NCI-H1105 treated with DMSO at 0.1 percent for 48 hours (cell line): ENCODE measurements at places on chromosomes 1 and 21.

DNA sequence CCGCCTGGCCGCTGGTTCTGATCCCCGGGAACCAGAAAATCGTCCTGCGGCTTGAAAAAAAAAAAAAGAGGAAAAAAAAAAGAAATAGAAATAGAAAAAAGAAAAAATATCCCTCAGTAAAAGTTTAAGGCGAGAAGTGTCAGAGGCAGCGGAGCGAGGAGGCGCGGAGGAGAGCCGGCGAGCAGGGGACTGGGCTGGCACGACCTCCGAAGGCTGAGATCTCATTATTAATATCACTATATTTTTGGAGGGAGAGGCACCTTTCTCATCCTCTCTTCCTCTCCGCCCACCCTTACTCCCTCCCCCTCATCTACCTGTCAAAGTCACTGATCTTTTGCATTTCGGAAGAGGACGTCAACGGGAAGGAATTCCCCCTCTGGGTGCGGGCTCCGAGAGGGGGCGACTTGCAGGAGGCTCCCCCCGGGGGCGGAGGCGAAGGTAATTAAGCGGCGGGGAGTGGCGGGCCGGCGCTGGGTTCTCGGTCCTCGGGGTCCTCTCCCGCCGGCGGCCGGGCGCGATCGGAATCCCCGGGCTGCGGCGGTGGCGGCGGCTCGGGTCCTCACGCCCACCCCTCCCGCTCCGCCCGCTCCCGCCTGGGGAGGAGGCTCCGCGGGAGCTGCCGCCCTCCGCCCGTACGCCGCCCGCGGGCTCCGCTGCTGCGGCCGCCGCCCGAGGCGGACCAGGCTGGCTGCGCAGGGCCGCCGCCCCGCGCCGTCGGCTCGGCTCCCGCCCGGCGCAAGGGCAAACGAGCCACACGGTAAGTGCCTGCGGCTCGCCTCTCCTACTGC is at the start of gene NTNG1:
NTNG1 (plus strand) TSS at position 337 of the 788 bp plus-strand sequence.
- DNase-seq: peak; percentile 52

GRCh38 chr1:60569189-60569588 is 495.6 kb upstream of the C1orf87 start:
- no peak for DNase-seq

DNA sequence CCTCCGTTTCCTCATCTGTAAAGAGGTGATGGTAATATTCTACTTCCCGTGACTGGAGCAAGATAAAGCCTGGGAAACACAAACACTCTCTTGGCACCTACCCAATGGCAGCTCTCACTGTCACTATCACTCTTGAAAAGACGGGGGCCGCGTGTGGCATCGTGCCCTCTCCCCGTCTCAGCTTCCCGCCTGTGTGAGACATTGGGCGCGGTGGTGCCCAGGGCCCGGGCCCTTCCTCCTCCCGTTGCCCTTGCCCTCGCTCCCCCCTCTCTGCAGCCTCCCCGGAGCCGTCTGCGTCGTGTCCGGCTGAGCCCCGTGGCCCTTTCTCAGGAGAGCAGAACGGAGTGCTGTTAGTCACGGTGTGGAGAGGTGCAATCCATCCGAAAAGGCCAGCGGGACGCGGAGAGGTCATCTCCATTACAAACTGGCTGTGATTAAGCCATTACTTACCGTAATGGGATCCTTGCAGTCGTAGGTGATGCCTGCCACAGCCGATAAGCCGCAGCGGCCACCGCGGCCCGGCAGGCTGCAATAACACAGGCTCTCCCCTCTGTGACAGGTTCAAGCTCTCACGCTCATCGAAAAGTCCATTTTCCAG is 156.4 kb upstream of the ZC3H12A start:
- no peak for DNase-seq

DNA sequence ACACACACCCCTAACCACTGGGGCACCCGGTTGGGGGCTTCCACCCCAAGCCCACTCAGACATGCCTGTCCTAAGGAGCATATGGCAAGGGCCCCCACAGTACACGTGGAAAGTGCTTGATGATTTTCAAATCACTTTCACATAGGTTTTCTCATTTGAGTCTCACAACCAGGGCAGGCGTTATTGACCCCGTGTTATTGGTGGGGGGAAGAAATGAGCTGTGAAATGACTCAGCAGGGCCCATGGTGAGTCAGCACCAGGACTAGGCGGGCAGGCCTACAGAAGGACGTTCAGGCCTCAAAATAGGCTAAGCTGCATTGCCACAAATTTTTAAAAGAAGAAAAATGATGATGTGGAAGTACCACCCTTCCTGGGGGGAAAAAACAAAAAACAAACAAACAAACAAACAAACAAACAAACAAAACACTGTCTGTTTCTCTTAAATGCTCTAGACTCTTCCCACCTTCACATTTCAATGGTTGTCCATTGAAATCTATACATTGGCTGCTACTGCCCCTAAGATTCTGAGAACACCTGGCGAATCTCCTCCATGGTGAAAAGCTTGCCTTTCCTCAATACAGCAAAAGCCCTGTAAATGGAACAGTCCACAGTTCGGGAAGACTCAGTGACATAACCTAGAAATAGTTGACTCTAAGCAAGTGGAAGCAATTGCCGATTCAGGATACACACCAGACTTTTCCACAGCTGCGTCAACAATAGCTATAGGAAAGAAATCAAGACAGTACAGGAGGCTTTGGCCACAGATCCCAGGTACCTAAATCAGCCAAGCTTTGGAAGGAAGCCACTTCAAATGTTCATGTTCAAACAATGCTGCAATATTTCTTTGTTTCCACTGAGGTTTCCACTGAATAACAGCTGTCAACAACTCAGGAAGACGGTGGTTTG is 234.7 kb downstream of the TOMM20 start:
- peak; percentile 57 for DNase-seq

- no peak for DNase-seq
Measured at GRCh38 chr21:16194788-16195537, 465.2 kb downstream of the USP25 start.

GRCh38 chr1:238738892-238739291 is 647.5 kb upstream of the CHRM3 start:
- no peak for DNase-seq

DNA sequence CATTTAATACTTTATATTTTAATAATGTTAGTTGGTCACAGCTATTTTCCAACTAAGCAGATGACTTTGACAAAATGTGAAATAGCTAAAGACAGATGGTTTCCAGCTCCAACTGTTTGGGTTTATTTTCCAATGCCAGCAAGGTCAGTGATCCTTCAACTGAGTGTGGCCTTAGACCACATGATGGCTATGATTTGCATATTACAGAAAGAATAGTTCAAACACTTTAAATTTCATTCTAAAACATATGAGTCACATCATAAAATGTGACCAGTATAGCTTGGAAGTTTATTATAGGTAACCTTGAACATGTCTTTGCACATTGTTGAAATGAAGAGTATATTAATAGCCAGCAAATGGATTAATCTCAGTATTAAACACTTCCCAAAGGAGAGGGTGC is 454.0 kb upstream of the C1orf87 start:
- no peak for DNase-seq

- DNase-seq: no peak
Measured at GRCh38 chr21:41857771-41858300, 21.3 kb downstream of the PRDM15 start.

- no peak for DNase-seq
Measured at GRCh38 chr21:44548922-44549321, 2.4 kb downstream of the KRTAP10-2 start.

- DNase-seq: no peak
Measured at GRCh38 chr1:198601936-198602889, 36.6 kb upstream of the PTPRC start.

DNA sequence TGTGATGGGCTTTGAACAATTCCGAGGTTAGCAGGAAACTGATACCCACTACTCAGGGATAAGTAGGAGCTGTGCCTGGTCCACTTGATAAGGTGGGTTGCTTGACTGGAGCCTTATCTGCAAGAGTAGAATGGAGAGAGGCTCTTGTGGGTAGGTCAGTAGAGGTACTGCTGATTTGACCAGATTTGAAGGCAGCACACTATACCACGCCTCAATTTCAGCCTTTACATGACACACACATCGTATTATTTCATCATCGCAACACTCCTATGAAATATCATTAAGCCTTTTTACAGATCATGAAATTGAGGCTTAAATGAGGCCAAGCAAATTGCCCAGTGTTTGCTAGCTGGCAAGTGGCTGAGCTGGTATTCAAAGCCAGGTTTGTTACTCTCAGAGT is 69.6 kb downstream of the KCNJ15 start:
- DNase-seq: no peak

- no peak for DNase-seq
Measured at GRCh38 chr1:183569141-183569540, 21.1 kb downstream of the NCF2 start.

DNA sequence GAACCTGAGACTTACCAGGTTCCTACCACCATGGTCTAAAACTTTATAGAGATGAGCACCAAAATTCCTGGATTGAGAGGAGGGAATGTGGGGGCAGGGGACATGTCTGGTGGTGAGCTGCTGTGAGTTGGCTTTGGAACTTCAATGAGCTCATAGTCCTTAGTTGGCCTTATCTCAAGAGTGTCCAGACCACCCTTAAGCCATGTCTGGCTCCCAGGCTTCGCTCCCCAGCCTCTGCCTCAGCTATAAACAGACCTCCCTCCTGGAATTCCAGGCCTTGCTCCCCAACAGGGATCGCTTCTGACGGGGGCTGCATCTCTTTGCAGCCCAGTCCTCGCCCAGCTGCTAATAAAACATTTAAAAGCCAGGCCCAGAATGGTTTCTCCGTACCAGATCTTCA is 19.5 kb downstream of the ATF3 start:
- DNase-seq: no peak

GRCh38 chr1:221641811-221642210 is 100.1 kb downstream of the DUSP10 start:
- no peak for DNase-seq

- DNase-seq: peak; percentile 55
Measured at GRCh38 chr1:111747282-111747734, 8.1 kb upstream of the INKA2 start.

GRCh38 chr1:162627662-162628296 is 4.5 kb upstream of the DDR2 start:
- peak; percentile 53 for DNase-seq

DNA sequence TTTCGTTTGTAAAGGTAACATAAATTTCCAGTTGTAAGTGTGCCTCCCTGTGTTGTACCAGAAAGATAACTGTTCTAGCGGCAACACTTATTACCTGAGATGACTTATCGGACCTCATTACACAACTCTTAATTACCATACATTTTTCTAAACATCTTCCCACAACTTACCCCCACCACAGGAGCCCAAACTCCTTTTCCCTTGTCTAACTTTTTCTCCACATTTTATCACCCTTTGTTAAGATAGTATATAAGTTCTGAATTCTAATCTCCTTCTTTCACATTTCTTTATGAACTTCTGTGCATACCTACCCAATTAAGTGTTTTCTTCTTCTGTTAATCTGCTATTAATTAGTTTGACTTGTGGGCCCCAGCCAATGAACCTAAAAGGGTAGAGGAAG is 143.7 kb upstream of the CAMK1G start:
- no peak for DNase-seq

DNA sequence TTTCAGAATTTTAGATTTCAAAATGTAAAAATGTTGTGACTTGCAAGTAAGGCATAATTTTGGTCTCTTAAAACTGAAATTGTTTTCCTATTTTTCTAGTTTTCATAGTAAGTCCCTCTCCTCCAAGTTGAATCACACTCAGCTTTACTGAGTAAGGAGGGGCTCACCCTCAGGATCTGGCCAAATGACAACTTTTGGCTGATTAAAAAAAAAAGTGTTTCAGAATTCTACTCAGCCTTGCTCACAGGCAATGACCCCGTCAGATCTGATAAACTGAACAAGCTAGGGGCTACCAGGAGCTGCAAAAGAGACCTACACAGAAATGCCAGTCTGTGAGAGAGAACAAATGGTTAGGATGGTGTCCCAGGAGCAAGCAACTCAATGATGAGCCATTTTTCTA is 159.8 kb downstream of the PBX1 start:
- DNase-seq: no peak

- DNase-seq: no peak
Measured at GRCh38 chr21:24716281-24716918, 890.9 kb downstream of the MRPL39 start.

GRCh38 chr1:49651136-49651535 is 372.6 kb downstream of the AGBL4 start:
- no peak for DNase-seq

DNA sequence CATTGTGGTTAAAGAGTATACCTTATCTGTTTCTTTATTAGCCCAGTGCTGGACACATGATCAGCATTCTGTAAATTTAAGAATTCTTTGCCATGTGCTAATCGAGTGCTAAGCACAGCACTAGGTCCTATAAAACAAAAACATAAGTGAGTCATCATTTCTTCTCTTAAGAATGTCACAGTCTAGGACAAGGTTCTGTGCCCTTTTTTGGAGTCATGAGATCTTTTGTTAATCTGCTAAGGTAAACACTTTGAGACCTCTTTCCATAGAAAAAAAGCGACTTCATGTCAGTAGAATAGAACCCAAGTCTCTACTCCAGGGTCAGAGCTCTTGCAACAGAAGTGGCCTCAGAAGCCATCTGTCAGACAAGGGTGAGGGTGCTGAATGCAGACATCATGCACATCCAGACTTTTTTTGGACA is 70.0 kb upstream of the NFIA start:
- no peak for DNase-seq

- no peak for DNase-seq
Measured at GRCh38 chr1:55446351-55446750, 231.2 kb upstream of the USP24 start.

- DNase-seq: no peak
Measured at GRCh38 chr1:21779613-21780521, 3.1 kb downstream of the USP48 start.

DNA sequence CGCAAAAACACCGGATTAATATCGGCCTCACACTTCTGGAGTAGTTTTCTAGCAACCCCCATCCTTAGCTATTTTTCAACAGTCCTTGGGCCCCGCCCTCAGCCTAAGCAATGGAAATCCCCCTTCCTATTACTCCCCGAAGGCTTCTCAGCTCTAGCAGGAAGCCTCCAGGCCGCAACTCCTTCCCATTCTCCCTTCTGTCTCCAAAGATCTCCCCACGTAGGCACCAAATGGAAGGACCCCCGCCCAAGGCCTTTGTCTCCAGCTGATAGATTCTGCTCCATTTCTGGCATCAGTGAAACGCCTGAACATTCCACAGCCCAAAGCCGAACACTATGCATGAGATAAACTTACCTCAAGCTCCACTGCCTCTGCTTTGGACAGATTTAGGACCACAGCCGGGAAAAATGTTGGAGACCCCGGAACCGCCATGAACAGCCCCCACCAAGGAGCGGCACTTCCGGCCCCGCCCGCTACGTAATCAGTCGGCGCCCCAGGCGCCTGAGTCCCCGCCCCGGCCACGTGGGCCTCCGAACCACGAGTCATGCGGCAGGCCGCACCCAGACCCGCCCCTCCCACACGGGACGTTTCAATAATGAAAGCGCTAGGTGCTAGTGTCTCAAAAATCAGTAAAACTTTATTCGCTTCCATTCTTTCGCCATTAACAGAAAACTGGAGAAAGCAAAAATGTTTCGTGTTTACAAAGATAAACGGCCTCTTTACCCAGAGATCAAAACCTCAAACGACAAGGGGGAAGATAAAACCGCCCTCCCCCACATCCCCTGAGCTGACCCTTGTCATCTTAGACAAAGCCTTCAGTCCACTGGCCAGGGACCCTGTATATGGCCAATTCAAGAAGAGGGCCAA is at the start of gene NRAS:
NRAS (minus strand) TSS at position 468 of the 867 bp plus-strand sequence. CDS start 611 bp downstream, outside the sequence.
- DNase-seq: peak; percentile 85
